WTC11 (cell line): ENCODE measurements at places on chromosomes 6 and 20. TPM values are rescaled to one million over a fixed set of nuclear protein-coding genes. Genes with fewer than 3 reads are reported as not detected.

DNA sequence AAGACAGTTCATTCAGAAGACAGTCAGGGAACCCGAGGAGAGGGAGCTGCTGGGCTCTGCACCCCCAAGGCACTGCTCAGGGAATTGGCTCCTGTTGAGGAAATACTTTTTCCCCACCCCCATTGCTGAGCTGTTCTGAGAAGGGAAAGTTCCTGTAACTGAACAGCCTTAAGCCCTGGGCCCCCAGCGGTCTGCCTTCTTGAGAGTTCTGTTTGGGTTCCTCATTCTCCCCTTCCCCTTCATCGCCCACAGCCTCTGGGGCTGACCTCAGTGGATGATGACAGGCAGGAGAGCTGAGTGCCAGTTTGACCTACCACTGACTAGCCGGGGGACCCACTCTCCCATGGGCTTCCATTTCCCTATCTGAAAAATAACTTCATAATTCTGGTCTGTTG lies 10.7 kb downstream of the HCK start:
- DNase-seq: no peak
- H3K4me1 ChIP-seq: peaks cover 10% of the 10 kb centered on the region

DNA sequence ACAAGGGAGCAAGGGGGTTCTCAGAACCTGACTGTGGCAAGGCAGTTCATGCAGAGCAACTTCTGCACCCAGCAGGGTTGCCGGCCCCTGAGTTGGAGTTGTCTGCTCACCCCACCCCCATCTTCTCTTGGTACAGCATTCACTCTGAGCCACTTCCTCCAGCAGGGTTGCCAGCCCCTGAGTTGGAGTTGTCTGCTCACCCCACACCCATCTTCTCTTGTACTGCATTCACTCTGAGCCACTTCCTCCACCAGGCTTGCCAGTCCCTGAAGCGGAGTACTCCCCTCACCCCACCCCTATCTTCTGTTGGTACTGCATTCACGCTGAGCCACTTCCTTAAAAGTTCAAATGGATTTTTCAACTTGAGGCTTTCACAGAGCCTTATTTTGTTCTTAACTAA lies 79.7 kb upstream of the SYNDIG1 start:
- no peaks in the 10 kb centered on the region for H3K27me3 ChIP-seq
- peaks cover 24% of the 10 kb centered on the region for H3K4me1 ChIP-seq
- H3K36me3 ChIP-seq: no peaks in the 10 kb centered on the region
- no peak overlapping the region for H3K27ac ChIP-seq
- no peak overlapping the region for H3K4me3 ChIP-seq

- H3K4me3 ChIP-seq: no peak overlapping the region
- H3K27ac ChIP-seq: 0 out of 2 replicates have a peak overlapping the region, but pooled peaks have one; percentile 7
- peaks cover 22% of the 10 kb centered on the region for H3K36me3 ChIP-seq
- H3K4me1 ChIP-seq: peaks cover 23% of the 10 kb centered on the region
- H3K27me3 ChIP-seq: no peaks in the 10 kb centered on the region; the same call in 1 of the 2 replicates
These were observed 1.1 kb downstream of the SAPCD1 start for GRCh38 chr6:31763619-31763940.

- peak overlapping the region; percentile 34 for H3K4me3 ChIP-seq
- H3K27me3 ChIP-seq: peaks cover 4% of the 10 kb centered on the region; the same call in 1 of the 2 replicates
- H3K36me3 ChIP-seq: peaks cover 41% of the 10 kb centered on the region
- H3K27ac ChIP-seq: peak overlapping the region; percentile 95
- H3K4me1 ChIP-seq: peaks cover 49% of the 10 kb centered on the region
These were observed 4.3 kb downstream of the CDC25B start for GRCh38 chr20:3800256-3800877.

- peaks cover 28% of the 10 kb centered on the region for H3K27me3 ChIP-seq
- H3K36me3 ChIP-seq: no peaks in the 10 kb centered on the region
- no peak for DNase-seq
- H3K4me1 ChIP-seq: peaks cover 23% of the 10 kb centered on the region
- no peak overlapping the region for H3K27ac ChIP-seq
These were observed 5.2 kb downstream of the STX11 start for GRCh38 chr6:144155529-144155928.

DNA sequence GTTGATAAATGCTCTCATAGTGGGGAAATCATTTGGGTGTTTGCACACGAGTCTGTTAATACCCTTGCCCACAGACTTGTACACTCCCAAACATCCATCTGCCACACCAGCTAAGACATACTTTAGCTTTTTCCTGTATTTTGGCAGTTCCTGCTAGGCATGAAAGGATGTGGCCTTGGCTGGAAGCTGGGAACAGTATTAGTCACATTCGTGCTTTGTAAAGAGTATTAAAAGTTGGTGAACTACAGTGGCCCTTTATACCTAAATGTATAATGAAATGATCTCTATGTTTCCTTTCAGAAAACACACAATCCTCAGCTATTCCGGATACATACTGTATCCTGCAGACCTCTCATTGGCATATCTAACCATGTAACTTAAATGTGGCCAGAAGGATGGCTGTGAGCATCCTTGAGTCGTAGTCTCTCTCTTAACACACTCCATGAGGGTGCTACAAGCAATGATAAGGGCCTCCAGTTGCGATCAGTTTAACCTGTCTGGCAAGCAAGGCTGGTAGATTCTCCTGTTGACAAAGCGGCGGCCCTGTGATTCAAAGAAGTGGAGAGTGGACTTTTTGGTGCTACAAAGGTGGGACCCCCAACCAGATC lies 1.5 kb downstream of the LEMD2 start:
- H3K4me1 ChIP-seq: peaks cover 71% of the 10 kb centered on the region
- no peak for DNase-seq
- peak overlapping the region; percentile 86 for H3K4me3 ChIP-seq
- H3K27ac ChIP-seq: peak overlapping the region; percentile 82
- no peaks in the 10 kb centered on the region for H3K27me3 ChIP-seq
- H3K36me3 ChIP-seq: peaks cover 22% of the 10 kb centered on the region

- DNase-seq: peak; percentile 82
- H3K36me3 ChIP-seq: no peaks in the 10 kb centered on the region
- H3K4me3 ChIP-seq: peak overlapping the region; percentile 52
- H3K27me3 ChIP-seq: peaks cover 72% of the 10 kb centered on the region
- peaks cover 11% of the 10 kb centered on the region for H3K4me1 ChIP-seq
- no peak overlapping the region for H3K27ac ChIP-seq
These were observed 929 bp downstream of the CDH22 start for GRCh38 chr20:46307139-46307998.

- H3K27me3 ChIP-seq: no peaks in the 10 kb centered on the region; the same call in 1 of the 2 replicates
- peaks cover 22% of the 10 kb centered on the region for H3K36me3 ChIP-seq
- DNase-seq: no peak
- peaks cover 12% of the 10 kb centered on the region for H3K4me1 ChIP-seq
These were observed 47.6 kb upstream of the NOTCH4 start for GRCh38 chr6:32271429-32271828.

DNA sequence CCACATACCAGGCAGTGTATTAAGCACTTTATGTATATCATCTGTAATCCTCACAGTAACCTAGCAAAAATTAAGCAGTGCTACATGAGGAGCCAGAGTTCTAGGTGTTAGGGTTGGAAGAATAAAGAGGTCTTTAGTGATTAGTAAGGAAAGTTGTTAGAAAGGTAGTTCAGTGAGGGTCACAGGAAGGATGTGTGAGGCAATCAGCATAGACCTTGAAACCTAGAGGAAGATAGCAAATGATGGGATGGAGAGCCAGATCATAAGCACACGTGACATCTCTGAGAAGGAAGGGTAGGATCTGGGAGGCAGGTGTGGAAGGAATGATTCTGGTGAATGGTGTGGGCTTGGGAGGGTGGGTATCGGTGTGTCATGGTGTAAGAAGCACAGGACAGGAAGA lies 2.2 kb downstream of the KAT14 start:
- peak overlapping the region; percentile 94; the same call in 1 of the 2 replicates for H3K4me3 ChIP-seq
- peaks cover 18% of the 10 kb centered on the region for H3K4me1 ChIP-seq
- peak overlapping the region; percentile 42; the same call in 1 of the 2 replicates for H3K27ac ChIP-seq
- peaks cover 14% of the 10 kb centered on the region for H3K36me3 ChIP-seq
- 0 out of 2 replicates have a peak, but pooled peaks cover 6% of the 10 kb centered on the region for H3K27me3 ChIP-seq

GRCh38 chr6:8432614-8433013 lies 2.7 kb downstream of the SLC35B3 start:
- no peaks in the 10 kb centered on the region for H3K27me3 ChIP-seq
- H3K4me3 ChIP-seq: no peak overlapping the region

- H3K36me3 ChIP-seq: no peaks in the 10 kb centered on the region
- no peak for DNase-seq
- H3K4me1 ChIP-seq: peaks cover 12% of the 10 kb centered on the region
- H3K27me3 ChIP-seq: no peaks in the 10 kb centered on the region
- H3K27ac ChIP-seq: no peak overlapping the region
These were observed 49.3 kb downstream of the GFOD1 start for GRCh38 chr6:13438126-13438525.

DNA sequence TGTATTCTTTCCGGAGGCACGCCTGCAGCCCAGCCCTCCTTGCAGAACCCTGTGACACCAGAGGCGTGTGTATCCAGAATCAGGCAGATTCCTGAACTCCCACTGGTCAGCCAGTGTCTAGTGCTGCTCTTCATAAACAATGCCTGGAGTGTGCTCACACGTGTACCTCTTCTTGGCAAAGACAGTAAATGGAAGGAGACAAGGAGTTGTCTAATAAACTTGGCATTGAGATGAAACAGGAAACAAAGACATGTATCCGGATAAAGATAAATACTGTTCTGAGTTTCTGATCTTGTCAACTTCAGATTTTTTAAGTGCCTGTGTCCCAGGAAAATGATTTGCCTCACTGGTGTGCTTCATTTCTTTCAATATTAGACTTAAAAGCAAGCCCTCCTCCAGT lies 1.7 kb downstream of the RPS6KA2 start:
- peak overlapping the region; percentile 77 for H3K4me3 ChIP-seq
- H3K4me1 ChIP-seq: peaks cover 63% of the 10 kb centered on the region
- no peaks in the 10 kb centered on the region for H3K36me3 ChIP-seq
- no peak overlapping the region for H3K27ac ChIP-seq
- DNase-seq: no peak

GRCh38 chr6:331622-332521 lies 39.6 kb downstream of the DUSP22 start:
- no peak overlapping the region for H3K27ac ChIP-seq
- no peak overlapping the region for H3K4me3 ChIP-seq
- no peak for DNase-seq

DNA sequence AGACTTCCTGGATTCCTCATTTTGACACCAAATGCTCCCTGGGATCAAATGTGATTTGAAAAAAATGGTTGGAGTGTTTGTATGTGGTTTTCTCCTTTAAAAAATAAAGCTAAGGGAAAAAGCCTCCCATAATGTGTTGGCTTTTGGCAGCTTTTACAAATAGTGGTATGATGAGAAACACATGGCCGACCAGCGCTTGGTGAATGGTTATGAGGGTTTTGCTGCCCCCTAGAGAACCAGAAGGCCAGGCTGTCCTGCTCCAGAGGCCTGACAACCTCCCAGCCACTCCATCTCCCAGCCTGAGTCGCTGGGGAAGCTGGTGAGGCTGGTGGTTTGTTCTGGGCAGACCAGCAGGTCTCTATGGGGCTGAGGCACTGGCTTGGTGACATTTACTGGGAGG lies 69.3 kb downstream of the CLIC5 start:
- peaks cover 19% of the 10 kb centered on the region for H3K4me1 ChIP-seq
- peaks cover 2% of the 10 kb centered on the region; the same call in 1 of the 2 replicates for H3K27me3 ChIP-seq
- H3K36me3 ChIP-seq: no peaks in the 10 kb centered on the region
- no peak overlapping the region for H3K27ac ChIP-seq

DNA sequence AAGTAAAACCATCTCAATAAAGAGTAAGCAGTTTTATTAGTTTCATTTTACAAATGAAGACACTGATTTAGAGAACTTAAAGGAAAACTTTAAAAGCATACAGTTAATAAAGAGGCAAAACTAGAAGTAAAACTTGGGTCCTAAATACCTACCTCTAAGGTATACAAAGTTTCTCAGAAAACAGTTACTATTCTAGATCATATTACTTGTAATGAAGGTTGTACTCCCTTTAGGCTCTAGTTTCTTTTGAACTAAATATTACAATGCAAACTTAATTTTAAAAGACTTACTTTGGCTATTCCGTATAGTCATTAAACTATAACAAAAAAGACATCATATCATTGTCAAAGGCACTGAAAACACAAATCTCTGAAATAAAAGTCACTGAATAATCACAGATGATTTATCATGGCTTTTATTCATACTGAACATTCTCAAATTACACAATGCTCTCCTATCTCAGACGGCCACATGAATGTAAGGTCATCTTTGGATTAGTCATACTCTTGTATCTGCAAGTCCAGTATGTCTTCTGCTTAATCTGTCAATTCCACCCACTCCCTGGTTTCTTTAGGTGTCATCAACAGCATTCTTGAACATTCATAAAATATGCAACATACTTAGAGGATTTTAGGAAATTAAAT lies 361.6 kb upstream of the RUNX2 start:
- no peak for DNase-seq
- H3K4me3 ChIP-seq: no peak overlapping the region
- H3K27ac ChIP-seq: no peak overlapping the region
- H3K36me3 ChIP-seq: peaks cover 7% of the 10 kb centered on the region
- H3K27me3 ChIP-seq: no peaks in the 10 kb centered on the region

GRCh38 chr6:14754751-14755513 lies 490.9 kb upstream of the JARID2 start:
- H3K36me3 ChIP-seq: 0 out of 2 replicates have a peak, but pooled peaks cover 2% of the 10 kb centered on the region
- no peak overlapping the region for H3K27ac ChIP-seq
- H3K27me3 ChIP-seq: no peaks in the 10 kb centered on the region
- no peak for DNase-seq
- peaks cover 11% of the 10 kb centered on the region for H3K4me1 ChIP-seq

GRCh38 chr6:35967076-35967774 lies 46.3 kb upstream of the SRPK1 start:
- H3K36me3 ChIP-seq: no peaks in the 10 kb centered on the region
- peaks cover 4% of the 10 kb centered on the region for H3K4me1 ChIP-seq
- DNase-seq: no peak
- H3K27ac ChIP-seq: no peak overlapping the region

DNA sequence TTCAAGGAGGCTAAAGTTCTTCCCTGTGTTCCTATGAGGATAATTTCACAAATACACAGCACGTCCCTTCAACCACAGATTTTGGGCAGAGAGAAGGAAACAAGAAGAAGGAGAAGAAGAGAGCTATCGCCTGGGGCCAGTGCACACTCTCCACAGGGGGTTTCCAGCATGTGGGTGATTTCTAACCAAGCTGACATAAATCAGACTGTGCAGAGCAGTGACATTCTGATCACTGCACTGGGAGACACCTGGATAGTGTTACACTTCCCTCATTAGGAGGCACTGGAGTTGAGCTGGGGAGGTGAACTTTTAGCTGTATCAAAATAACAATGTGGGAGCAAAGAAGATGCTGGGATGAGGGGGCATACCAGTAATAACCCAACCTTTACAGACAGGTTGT lies 71.8 kb upstream of the CENPW start:
- H3K4me3 ChIP-seq: no peak overlapping the region
- DNase-seq: no peak
- no peaks in the 10 kb centered on the region for H3K27me3 ChIP-seq
- no peaks in the 10 kb centered on the region for H3K4me1 ChIP-seq
- no peak overlapping the region for H3K27ac ChIP-seq

Gene PPP1R3G
- total RNA-seq: 0.15 to 0.48 TPM (median 0.48 TPM) in 3 replicates

Gene FNDC11
- 3.4 to 3.8 TPM (median 3.6 TPM) in 3 replicates for total RNA-seq

Gene CFAP61
- total RNA-seq: 0.18 to 0.61 TPM in 2 of 3 replicates, not detected in the other

Gene FOXA2
- 1.3 to 3.1 TPM (median 1.3 TPM) in 3 replicates for total RNA-seq

Gene ZBP1
- total RNA-seq: not detected in 3 replicates

Gene PSORS1C1
- total RNA-seq: 0.11 to 0.66 TPM (median 0.34 TPM) in 3 replicates

Gene ENPP5
- total RNA-seq: 9.1 to 10.8 TPM (median 9.3 TPM) in 3 replicates

Gene KIF6
- 0.53 to 0.92 TPM (median 0.57 TPM) in 3 replicates for total RNA-seq

Gene GGTLC1
- total RNA-seq: not detected in 3 replicates
